Uterus (tissue), 4 donors: ENCODE measurements at places on chromosomes 13 and 19.

GRCh38 chr13:109794095-109794494, 7.7 kb upstream of the IRS2 start:
- no peak for DNase-seq

GRCh38 chr19:1038978-1039645, 795 bp upstream of the ABCA7 start:
- no peak for DNase-seq

DNA sequence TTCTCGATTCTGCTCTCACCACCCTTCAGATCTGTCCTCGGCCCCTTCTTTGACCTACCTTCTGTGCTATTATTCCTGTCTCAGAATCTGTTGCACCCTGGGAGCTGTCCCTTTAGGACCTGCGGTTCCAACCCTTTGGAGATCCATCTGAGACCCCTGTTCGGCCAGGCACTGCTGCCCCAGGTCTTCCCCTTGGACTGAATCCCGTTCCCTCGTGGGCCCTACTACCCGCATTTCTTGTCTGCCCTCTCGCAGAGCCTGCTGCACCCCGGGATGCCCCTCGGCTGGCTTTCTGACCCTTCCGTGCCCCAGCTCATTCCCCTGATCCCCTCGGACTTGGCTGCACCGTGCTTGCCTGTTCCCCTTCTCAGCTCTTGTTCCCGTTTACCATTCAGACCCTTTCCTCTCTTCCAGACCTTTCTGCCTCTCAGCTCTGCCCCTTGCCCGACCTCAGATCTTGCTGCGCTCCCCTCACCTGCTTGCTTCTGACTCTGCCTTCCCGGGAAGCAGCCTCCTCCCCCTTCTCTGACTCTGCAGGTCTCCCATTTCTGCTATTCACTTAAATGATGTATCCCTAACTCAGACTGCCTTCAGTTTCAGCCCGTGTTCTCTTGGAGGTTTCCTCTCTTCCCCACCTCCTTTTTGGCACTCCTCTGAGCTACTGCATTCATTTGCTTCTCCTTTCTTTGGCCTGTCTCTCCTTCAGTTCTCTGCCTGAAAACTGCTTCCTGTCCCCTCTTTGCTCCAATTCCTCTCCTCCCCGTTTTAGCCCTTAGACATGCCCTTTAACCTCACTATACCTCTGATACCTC, 1.1 kb downstream of the ARHGAP35 start:
- peak; percentile 25 for DNase-seq

GRCh38 chr13:108980237-108980636, 350.8 kb downstream of the MYO16 start:
- no peak for DNase-seq

GRCh38 chr13:60407095-60407494, 10.1 kb downstream of the TDRD3 start:
- no peak for DNase-seq

DNA sequence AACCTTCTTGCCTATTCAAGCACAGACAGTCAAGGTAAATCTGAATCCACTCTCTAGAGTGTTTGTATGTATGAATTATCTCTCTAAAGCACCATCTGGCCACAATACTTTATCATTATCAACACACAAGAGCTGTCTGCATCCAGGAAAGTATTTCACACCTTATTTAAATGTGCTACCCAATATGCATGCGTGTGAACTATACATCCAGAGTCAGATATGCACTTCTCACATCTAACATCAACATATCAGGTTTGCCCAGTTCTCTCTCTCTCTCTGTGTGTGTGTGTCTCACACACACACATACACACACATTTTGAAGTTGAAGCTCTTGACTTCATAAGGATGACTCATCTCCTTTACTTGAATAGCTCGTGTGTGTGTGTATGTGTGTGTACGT, 697.5 kb upstream of the PCDH20 start:
- DNase-seq = no peak

GRCh38 chr19:16025108-16026101, 50.9 kb upstream of the TPM4 start:
- DNase-seq = no peak

GRCh38 chr19:54480051-54480450, 7.0 kb upstream of the CDC42EP5 start:
- DNase-seq = no peak

DNA sequence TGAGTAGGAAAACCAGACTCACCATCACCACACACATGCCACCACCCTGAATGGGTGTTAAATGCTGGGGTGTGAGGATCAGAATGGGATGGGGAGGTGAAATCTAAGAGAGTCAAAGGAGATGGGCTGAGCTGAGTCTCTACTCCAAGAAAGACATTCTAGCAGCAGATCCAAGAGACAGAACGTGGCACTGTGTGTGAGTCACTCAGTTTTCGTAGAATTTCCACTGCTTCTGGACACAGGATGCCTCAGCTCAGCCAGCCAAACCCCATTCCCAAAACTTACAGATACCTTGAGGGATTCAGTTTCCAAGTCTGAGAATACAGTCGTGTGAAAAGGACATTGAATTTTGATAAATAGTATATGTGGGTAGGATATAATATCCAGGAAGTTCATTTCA, 7.3 kb upstream of the CYP2A7 start:
- DNase-seq = no peak

- DNase-seq = no peak
Observed at GRCh38 chr19:14418856-14419105, 360 bp downstream of the DDX39A start.

DNA sequence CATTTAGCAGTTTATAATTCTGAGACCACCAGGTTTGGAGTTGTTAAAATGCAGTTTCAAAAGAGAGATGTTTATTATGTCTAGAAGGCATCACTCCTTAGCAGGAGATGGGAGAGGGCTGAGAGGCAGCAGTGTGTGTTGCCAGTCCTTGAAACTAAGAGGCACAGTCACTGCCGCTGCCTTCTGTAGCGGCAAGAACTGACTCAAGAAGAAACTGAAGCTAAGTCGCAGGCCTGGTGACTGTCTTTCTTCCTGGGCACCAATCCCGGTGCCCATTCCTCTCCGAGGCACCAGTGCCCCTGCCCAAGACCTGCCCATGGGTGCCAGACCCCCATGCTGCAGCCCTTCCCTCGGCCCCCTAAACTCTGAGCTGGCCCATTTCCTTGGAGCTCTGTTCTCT, 20.1 kb downstream of the N4BP2L1 start:
- no peak for DNase-seq

GRCh38 chr13:95185851-95186250, 115.4 kb downstream of the ABCC4 start:
- DNase-seq = no peak

DNA sequence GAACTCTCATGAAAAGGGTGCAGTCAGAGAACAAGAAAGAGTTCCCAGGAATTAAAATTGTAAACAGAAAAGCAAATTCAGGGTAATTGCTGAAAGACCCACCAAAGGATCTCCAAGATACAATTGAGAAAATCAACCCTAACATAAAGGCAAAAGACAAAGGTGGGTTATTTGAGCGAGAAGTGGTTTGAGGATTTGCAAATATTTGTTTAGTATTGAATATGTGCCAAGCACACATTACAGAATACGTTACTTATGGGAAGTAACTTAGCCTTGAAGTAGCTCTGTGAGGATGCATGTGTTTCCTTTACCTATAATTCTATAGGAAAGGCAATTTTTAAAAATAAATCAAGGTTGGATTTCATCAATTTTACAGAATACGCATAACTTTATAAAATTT, 10.0 kb upstream of the CEACAM21 start:
- DNase-seq = no peak
